ENCODE measurements at places on chromosomes 5 and 9.

GRCh38 chr5:124932791-124933600 lies 186.6 kb upstream of the ZNF608 start:
- no peak for DNase-seq

GRCh38 chr9:127763918-127764384 lies 14.5 kb downstream of the SH2D3C start:
- no peak for DNase-seq

- no peak for DNase-seq
Observed at GRCh38 chr5:72134226-72134899, 27.1 kb downstream of the MAP1B start.

DNA sequence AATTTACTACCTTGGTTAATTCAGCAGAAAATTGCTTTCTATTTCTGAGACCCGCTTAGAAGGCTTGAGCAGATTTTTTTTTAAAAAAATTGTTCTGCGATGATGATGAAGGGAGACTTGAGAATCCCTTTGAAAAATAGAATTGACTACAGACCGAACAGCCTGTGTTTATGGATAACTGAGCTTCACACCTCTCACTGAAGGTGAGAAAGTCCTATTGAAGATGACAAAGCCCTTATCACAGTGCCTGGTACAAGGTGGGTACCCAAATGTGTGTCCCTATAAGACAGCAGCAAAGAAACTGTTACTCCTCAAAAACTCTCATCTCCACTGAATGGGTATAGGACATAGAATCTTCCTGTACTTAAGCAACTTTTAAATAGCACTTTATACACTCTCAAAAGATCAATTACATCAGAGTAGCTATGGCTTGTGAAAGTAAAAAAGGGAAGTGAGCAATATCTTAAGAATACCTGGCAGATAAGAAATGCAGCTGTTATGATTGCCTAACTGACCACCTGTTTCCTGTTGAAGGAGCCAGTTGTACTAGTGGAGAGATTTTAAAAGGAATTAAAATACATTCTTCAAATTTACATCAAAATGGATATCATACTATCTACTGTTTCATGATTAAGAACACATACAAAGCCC lies 419.7 kb downstream of the CHSY3 start:
- DNase-seq: no peak

DNA sequence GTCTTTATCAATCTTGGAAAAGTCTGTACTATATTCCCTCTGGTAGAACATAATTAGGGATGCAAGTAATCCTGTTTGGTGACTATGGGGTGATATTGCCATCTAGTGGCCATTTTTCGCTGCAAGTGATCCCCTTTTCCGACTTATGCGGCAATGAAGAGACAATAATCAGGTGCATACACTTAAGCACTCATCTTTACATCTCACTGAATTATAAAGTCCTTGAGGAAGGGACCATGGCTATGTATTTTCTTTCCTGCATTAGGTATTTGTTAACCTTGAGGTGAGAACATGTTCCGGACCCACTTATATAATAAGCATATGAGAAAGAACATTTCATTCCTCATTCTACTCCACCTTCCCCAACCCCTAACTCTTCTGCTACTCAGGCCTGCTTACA lies 19.6 kb upstream of the LIX1 start:
- DNase-seq: peak; percentile 56

- DNase-seq: no peak
Observed at GRCh38 chr5:143279698-143280097, 123.8 kb downstream of the NR3C1 start.

DNA sequence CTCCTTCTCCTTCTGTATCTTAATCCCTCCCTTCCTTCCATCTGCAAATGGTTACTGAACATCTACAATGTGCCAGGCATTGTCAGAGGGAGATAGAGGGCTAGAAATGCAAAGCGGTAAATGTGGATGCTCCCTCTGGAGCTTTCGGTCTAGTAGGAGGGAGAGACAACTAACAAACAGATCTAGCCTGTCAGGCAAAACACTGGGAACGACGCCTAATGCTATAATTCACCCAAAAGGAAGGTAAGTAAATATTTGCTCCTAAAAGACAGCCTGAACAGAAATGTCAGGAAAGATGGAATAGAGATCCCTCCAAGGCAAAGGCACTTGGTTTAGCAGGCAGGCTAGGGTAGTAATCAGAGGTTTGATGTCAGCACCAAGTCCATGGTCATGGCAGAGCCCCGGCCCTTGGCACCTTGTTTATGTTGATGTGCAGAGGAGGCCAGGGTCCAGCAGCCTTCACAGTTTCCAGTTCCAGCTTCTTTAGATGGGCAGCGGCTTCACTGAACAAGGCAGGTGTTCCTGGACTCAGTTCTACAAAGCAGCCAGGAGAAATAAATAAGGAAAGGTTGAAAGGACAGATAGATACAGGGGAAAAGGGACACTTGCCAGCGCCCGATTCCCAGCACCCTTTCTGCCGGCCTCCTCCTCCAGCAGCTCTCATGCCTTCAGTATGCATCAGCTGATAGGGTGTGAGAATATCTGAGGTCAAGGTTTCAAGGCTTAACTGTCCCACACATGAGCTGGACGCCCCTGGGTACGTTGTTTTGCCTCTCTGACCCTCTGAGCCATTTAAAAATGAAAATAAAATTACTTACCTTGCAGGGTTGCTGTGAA lies 46.5 kb upstream of the FRRS1L start:
- DNase-seq: no peak

- DNase-seq: no peak
Observed at GRCh38 chr9:36080519-36080918, 43.8 kb downstream of the RECK start.

DNA sequence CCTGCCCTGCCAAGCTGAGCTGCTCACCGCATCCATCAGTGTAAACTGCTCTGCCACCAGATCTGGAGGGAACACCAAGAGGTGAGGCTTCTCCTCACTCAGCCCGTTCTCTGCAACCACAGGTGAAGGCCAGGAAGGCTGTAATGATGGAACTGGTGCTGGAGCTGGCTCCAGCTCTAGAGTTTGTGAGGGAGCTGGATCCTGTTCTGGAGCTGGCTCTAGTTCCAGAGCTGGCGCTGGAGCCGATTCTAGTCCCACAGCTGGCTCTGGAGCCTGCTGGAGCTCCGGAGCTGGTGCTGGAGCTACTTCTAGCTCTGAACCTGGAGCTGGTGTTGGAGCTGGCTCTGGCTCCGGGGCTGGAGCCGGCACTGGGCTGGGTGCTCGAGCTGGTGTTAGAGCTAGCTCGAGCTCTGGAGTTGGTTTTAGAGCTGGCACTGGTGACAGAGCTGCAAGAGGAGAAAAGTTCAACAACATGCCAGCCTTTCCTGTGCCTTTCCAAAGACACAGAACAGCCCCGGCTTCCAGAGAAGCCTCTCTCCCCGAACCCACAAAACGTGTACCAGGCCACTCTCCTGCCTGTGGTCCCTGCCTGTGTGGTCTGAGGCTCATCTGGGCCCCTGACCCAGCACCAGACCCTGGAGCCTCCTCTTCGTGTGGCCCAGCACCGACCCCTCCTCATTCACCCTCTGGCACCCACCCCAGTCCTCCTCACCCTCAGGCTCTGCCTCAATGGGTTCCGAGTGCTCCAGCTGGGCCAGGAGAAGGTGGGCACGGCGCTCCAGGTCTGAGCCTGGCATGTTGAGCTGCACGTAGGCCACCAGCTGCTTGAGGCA lies 12.9 kb downstream of the RALGDS start:
- DNase-seq: no peak

DNA sequence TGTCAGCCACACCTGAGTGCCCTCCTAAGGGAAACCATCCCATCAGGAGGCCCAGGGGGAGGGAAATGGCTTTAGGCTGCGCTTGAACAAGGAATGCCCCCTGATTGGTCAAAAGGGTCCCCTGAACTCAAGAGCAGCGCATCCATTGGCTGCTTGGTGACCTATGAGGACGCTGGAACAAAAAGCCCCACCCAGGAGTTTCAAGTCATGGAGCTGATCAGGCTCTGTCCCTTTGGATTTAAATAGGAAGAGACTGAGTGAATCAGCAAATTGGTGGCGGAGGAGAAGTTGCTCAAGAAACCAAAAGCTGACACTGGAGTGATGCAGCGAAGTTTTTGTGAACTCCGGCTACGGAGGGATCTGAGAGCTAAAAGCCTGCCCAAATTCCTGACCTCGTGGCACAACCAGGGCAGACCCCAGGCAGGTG lies 66.7 kb downstream of the SMIM23 start:
- no peak for DNase-seq

DNA sequence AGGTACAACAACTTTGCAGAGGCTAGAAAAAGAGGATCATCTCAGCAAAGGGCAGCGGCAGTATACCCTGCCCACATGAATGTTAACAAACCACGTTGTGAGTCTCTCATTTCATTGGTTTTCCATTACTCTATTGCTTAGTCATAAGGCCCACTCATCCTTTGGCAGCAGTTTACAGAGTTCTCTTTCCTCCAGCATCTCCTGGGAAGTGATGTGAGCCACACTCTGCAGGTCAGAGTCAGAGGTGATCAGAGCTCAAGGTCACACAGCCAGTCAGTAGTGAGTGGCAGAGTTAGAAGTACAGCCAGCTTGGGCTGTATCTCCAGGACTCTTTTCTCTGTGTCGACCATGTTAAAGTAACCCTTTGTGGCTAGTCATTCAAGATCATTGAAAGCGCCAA lies 599.6 kb upstream of the GRAMD2B start:
- DNase-seq: no peak

DNA sequence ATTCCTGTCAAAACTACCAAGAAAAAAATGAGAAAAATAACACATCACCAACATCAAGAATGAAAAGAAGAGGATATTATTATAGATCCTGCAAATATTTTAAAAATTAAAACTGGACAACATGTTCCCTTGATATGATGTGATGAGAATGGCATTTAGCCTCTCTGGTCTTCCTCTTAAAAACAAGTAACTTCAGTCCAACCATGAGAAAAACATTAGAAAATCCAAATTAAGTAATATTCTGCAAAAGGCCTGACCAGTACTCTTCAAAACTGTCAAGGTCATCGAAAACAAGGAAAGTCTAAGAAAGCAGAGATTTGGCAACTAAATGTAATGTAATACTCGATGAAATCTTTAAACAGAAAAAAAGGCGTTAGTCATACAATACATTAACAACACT lies 167.1 kb upstream of the SNX2 start:
- DNase-seq: no peak

DNA sequence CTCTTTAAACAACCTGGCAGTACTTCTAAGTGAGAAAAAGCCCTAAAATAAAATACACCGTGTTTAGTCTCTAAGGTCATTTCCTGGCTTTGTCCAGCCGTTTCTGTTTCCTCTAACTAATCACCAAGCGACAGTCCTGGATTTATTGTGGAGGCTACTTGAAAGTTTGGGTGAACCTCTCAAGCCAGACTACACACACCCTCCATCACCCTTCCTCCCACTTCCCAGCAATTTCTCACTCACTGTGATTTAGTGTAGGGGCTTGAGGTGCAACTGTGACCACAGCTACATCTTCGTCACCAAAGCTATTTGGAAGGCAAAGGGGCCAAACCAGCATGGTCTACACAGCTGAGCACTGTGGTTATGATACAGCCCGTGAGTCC lies 240.0 kb upstream of the SLC24A2 start:
- DNase-seq: no peak

- peak; percentile 46 for DNase-seq
Observed at GRCh38 chr9:112378328-112379176, 1.4 kb upstream of the HSDL2 start.

DNA sequence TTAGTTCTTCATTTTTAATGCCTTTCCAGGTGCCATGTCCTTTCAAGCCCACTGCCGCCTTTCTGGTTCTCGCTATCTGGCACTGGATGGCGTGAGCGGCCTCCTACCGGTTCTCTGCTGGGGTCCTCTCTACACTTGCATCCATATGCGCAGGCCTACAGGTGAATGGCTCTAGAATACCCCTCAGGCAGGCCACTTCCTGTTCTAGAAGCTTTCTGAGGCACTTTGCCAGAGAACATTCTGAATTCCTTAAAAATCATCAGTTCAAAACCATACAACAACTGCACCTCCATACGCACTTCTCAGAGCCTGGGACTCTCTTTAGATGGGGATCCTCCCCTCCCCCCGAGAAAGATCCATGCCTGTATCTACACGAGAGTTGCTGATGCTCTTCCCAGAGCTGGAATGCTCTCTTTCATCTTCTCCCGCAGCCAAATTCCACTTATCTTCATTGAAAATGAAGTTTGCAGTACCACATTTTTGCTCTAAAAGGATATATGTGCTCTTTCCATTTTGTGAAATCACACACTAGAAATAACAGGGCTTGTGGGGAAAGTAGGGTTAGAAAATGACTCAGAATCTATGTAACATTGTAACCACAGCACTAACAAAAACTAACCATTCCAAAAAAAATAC lies 1.4 kb upstream of the LHFPL2 start:
- no peak for DNase-seq

DNA sequence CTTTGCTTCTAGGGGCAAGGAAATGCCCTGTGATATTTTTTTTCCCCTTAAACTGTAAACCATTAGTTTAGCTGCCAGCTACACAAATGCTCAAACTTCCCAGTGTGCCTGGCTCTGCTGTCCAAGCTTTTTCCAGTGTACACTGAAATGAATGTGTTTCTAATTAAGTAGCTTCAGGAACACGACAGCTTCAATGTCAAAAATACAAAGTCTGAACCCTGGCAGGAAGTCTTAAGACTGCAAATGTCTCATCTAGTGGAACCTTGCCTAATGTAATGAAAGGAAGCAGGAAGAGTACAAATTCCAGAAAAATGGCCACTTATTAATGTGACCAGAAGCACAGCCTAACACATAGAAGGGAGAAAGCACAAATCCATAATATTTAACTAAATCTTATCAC lies 255.2 kb downstream of the CRB2 start:
- DNase-seq: no peak

- DNase-seq: no peak
Observed at GRCh38 chr5:178117923-178118701, 4.8 kb downstream of the N4BP3 start.

- DNase-seq: no peak
Observed at GRCh38 chr5:103347716-103348423, 89.3 kb downstream of the MACIR start.

- DNase-seq: peak; percentile 2
Observed at GRCh38 chr5:87120518-87121303, 147.0 kb upstream of the RASA1 start.

DNA sequence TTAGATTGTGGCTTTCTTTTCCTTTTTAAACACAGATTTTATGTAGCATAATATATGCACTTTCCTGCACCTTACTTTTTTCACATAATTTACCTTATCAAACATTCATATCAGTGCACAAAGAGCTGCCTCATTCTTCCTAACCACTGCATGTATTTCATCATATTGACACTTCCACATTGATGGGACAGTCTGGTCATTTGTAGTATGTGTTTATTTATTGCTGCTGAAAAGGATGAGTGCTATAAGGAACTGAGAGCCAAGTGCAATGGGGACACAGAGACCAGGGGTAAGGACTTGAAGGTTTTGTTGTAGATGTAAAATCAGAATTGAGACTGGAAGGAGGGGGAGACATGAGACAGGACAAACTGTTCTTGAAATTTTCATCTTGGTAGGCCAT lies 193.8 kb downstream of the SMARCA2 start:
- no peak for DNase-seq
